Stimulated activated CD4-positive, alpha-beta T cell treated with anti-CD3 and anti-CD28 coated beads, Interleukin-15, amount 100 ng/mL, for 48 hours (primary cell): ENCODE measurements at places on chromosomes 1 and 21.

DNA sequence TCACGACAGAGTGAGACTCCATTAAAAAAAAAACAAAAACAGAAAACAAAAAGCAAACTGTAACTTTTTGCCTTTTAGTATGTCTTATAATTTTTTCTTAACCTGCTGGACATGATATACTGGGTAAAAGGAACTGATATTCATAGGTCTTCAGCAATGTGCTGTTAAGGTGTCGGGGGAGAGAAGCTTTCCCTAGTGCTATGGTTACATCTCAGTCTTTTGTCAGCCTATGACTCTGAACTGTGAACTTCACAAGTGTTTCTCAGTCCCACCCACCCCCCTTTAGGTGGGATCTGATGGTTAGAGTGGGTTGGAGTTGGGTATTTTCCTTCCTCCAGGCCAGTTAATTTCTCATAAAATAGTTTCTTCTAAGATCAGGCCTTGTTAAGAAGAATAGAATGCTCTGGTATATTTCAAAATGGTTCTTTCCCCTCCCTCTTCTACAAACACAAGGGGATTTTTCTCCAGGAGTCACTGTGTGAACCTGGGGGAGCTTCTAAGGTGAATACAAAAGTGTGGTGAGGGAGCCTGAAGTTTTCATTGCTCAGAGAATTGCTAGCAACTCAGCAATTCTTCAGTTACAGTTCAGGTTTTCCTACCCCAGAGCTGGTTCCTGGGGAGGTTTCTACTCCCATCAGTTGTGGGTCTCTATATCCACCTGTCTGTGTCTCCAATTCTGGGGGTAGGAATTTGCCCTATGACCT lies 16.1 kb upstream of the EDARADD start:
- no peak for DNase-seq

- no peak for DNase-seq
Observed at GRCh38 chr1:87108228-87108627, 193.8 kb downstream of the HS2ST1 start.

DNA sequence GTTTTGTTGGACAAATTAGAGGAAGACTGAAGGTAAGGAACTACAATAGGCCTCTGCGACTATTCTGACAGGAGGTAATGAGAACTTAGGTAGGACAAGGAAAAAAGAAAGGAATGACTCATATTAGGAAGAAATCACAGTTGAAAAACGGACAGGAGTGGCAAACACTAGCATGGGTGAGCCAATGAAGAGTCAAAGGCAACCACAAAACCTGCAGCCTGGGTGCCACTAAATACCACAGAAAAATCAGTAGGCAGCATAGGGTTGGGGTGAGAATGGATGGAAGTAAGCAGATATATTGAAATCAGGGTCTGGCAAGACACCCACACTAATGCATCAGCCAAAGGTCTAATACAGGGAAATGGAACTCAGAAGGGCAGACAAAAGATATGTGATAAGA lies 10.0 kb downstream of the RBM34 start:
- no peak for DNase-seq

DNA sequence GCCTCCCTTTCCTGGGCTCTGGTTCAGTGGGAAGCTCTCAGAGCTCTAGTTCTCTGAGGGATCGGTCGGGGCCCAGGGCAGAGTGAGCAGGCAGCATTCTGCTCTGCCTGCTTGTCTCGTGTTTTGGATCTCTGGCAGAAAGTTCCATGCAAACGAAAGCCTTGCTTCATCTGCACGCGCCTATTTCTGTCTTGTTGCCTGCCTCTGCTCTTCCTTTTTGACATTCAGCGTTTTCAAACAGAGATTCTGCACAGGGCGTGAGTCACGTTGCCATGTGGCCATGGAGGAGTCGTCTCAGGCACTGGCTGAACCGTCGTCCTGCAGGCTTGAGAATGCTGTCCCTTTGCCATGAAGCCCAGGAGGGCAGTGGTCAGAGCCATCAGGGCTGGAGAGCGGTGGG lies 20.3 kb downstream of the AJAP1 start:
- no peak for DNase-seq

- DNase-seq: no peak
Observed at GRCh38 chr21:36247316-36248010, 72.5 kb upstream of the MORC3 start.

DNA sequence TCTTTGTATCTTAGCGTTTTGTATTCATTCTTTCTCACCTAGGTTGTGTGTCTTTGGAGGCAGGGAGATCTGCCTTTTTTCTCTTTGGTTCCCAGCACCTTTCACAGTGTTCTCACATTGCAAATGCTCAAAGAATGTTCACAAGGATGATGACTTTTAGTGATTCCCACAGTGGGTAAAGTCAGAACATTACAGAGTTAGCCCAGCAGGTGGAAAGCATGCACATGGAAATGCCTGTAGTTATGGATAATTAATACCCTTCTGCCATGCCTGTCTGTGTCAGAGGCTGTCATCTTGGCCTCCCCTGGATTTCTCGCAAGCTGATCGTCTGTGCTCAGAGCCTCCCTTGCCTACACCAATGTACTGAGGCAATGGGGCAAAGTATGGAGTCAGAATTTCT lies 458.9 kb downstream of the LMO4 start:
- DNase-seq: no peak

- DNase-seq: no peak
Observed at GRCh38 chr1:156863631-156864030, 3.0 kb downstream of the NTRK1 start.

DNA sequence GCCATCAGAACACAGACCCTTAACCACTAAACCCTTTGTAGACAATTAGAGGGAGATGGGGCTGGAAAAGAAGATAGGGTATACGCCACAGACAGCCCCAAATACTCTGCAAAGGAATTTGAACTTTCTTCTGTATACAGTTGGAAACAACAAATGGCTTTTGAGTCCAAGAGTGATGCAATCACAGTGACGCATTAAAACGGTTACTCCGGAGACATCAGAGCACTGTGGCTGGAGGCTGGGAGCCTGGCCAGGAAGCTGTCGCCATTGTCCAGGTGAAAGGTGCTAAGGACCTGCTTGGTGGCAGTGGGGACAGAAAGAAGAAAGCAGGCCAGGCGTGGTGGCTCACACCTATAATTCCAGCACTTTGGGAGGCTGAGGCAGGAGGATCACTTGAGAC lies 4.2 kb downstream of the FLAD1 start:
- no peak for DNase-seq

DNA sequence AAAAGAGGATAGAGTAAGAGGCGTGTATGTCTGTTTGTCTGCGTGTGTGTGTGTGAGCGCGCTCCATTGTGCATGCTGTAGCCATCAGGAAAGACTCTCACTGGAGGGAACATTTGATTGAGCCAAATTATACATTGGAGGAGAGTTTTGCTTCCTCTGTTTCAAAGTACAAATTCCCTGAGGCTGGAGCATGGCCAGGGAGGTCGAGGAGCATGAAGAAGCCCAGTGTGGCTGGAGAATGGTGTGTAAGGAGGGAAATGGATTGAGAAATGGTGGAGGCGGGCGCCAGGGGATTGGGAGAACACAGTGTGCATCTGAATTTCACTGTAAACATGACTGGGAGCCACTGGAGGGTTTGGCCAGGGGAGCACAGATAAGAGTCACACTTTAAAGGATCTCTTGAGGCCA lies 22.1 kb upstream of the EFNA1 start:
- DNase-seq: no peak

GRCh38 chr1:216881695-216882094 lies 158.5 kb upstream of the ESRRG start:
- DNase-seq: no peak

- no peak for DNase-seq
Observed at GRCh38 chr1:237910834-237911233, 20.1 kb upstream of the ZP4 start.
